Heart left ventricle (tissue), 16 donors: ENCODE measurements at places on chromosomes 12 and 14.

DNA sequence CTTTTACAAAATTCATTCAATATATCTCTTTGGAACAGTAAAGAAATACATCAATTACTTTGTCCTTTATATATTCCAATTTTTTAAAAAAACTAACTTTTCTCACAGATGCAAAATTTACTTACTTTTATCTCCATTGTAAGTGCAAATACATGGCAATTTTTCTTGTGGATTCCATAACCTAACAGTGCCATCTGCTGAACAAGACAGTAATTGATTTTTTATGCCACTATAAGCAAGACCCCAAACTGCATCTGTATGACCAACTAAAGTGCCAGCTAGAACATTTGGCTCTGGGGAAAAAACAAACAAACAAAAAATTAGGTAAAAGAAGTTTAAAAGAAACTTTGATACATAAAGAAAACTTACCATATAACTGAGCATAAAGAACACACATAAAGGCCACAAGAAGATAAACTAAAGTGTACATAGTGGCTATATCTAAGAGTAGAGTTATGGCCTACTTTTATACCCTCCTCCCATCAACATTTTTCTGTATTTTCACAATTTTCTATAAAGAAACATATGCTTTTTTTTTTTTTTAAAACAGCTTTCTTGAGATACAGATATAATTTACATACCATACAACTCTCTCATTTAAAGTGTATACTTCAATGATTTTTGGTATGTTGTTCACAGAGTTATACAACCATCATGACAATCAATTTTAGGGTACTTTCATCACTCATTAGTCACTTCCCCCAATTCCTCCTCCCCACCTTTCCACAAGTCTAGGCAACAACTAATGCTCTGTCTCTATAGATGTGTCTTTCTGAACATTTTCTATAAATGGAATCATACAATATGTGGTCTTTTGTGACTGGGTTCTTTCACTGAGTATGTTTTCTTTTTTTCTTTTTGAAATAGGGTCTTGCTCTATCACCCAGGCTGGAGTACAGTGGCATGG lies 32.6 kb downstream of the COCH start:
- H3K36me3 ChIP-seq: no peaks in the 10 kb centered on the region
- H3K27me3 ChIP-seq: no peaks in the 10 kb centered on the region
- no peak overlapping the region for H3K27ac ChIP-seq

DNA sequence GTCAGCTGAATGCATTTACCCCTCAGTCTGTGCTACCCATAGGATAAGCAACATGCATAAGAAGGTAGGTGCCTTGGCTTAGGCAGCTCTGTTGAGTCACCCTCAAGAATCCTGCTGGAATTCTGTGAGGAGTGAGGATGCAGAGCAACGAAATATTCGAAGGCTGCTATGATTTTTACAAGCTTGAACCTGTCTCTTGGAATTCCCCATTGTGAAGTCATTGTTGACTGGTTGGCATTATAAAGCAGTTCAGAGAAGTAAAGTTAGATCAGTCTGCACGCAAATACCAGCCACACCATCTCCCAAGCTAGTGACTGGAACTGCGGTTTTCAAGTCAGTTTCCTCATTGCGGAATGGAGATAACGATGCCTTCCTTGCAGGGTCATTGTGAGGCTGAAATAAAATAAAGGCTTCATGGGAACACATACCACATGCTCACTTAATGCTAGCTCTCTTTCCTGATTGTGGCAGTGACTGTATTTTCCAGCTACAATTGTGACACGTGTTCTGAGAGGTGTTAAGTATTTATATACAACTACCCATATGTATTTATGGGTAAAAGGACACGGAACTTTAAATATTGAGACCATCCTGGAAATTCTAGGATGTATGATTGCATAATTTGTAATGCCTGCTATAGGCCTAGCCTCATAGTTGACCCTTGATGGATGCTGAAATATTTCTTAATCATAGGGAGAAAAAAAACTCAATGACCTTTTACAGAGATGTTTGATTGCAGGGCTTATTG lies 96.7 kb downstream of the ETV6 start:
- no peak overlapping the region for H3K4me3 ChIP-seq
- DNase-seq: no peak
- H3K36me3 ChIP-seq: no peaks in the 10 kb centered on the region

DNA sequence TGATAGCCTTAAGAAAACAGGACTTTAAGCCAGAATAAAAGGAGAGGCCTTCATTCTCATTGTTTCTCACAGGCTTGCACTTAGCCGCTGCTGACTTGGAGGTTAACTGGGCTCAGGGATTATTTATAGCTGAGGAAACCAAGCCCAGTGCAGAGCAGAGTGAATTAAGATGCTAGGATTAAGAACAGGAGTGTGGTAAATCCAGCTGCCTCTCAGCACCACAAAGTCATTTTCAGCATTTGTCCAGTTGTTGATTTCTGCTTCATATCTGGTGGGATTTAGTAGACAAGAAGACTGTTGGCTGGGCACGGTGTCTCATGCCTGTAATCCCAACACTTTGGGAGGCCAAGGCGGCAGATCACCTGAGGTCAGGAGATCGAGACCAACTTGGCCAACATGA lies 14.3 kb upstream of the KRT73 start:
- no peaks in the 10 kb centered on the region for H3K27me3 ChIP-seq
- H3K4me1 ChIP-seq: no peaks in the 10 kb centered on the region
- H3K4me3 ChIP-seq: no peak overlapping the region
- no peaks in the 10 kb centered on the region for H3K36me3 ChIP-seq

GRCh38 chr14:99879401-99880295 lies 86.4 kb downstream of the EML1 start:
- DNase-seq: no peak
- no peak overlapping the region for H3K27ac ChIP-seq
- H3K4me3 ChIP-seq: no peak overlapping the region

DNA sequence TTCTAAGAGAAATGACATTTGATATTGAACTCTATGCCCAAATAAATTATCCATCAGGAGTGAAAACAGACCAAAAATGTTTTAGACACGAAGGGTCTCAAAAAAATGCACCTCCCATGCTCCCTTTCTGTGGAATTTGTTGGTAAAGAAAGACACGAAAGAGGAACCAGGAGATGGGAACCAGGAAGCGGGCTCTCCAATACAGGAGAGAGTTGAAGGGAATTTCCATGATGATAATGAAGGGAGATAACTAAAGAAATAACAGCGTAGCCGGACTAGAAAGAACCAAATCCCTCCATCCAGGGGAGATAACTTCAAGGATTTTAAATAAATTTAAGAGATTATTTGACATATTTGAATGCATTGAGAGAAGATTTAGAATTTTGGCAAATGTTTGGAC lies 183.0 kb downstream of the DUSP6 start:
- no peaks in the 10 kb centered on the region for H3K27me3 ChIP-seq
- no peaks in the 10 kb centered on the region for H3K4me1 ChIP-seq
- no peak overlapping the region for H3K4me3 ChIP-seq
- no peak for DNase-seq
